ENCODE measurements at places on chromosomes 5 and 9. TPM values are rescaled to one million over a fixed set of nuclear protein-coding genes. Genes with fewer than 3 reads are reported as not detected.

Gene HMMR
- 61.5 TPM for total RNA-seq

Gene TOR1B
- 36.4 TPM for total RNA-seq

Gene NPR2
- total RNA-seq: 48.6 TPM

Gene HACD4
- 16.3 TPM for total RNA-seq

Gene FGF1
- total RNA-seq: 2.6 TPM

Gene PTGS1
- 67.8 TPM for total RNA-seq

Gene FOXD4L3
- total RNA-seq: not detected

Gene NR6A1
- 0.44 TPM for total RNA-seq

Gene DOLK
- total RNA-seq: 40.9 TPM

Gene BSPRY
- total RNA-seq: not detected

Gene RRAGA
- total RNA-seq: 65.5 TPM

Gene AK1
- total RNA-seq: 85.0 TPM

Gene PRUNE2
- 10.6 TPM for total RNA-seq

Gene CEL
- 0.66 TPM for total RNA-seq

Gene SPINK1
- total RNA-seq: not detected

Gene REEP2
- 8.4 TPM for total RNA-seq

Gene UBE2QL1
- not detected for total RNA-seq

Gene PTCD2
- total RNA-seq: 14.4 TPM

Gene C5orf63
- total RNA-seq: 2.5 TPM

Gene SLC6A3
- under 0.01 TPM for total RNA-seq

Gene CXCL14
- not detected for total RNA-seq

Gene DPH7
- total RNA-seq: 25.5 TPM

Gene SLC34A3
- total RNA-seq: under 0.01 TPM

Gene CNTNAP3
- total RNA-seq: 0.15 TPM

Gene N4BP3
- 2.2 TPM for total RNA-seq

Gene GTF3C5
- 40.7 TPM for total RNA-seq

Gene PARP8
- 16.3 TPM for total RNA-seq

Gene PCDHB12
- total RNA-seq: 0.15 TPM

Gene TRIM7
- total RNA-seq: 5.3 TPM

Gene PCA3
- not detected for total RNA-seq

Gene LRRC19
- total RNA-seq: not detected

Gene SLC45A2
- not detected for total RNA-seq

Gene C5
- 5.1 TPM for total RNA-seq

Gene BRINP1
- under 0.01 TPM for total RNA-seq

Gene TNFAIP8
- total RNA-seq: 49.6 TPM

Gene DIPK1B
- total RNA-seq: 2.2 TPM

Gene TAF1L
- total RNA-seq: under 0.01 TPM

Gene SV2C
- total RNA-seq: not detected

Gene GADD45G
- total RNA-seq: not detected

Gene NEUROG1
- not detected for total RNA-seq

Gene C5orf58
- not detected for total RNA-seq

Gene CDH12
- total RNA-seq: not detected

Gene XPA
- 5.8 TPM for total RNA-seq

Gene ZNF367
- 0.99 TPM for total RNA-seq

Gene MLANA
- not detected for total RNA-seq

Gene TMEM215
- not detected for total RNA-seq

Gene CMYA5
- total RNA-seq: 11.2 TPM

Gene PGM5
- 88.8 TPM for total RNA-seq

Gene CFAP77
- total RNA-seq: not detected

Gene PCDHB15
- total RNA-seq: under 0.01 TPM

Gene DOCK8
- 0.44 TPM for total RNA-seq

Gene FCN2
- total RNA-seq: not detected

Gene SPINK5
- total RNA-seq: not detected

Gene HEMGN
- total RNA-seq: not detected

Gene TCF7
- 7.1 TPM for total RNA-seq
